ENCODE measurements at places on chromosomes 3 and 15.

- DNase-seq: no peak
Measured at GRCh38 chr3:171801738-171802589, 8.3 kb downstream of the PLD1 start.

DNA sequence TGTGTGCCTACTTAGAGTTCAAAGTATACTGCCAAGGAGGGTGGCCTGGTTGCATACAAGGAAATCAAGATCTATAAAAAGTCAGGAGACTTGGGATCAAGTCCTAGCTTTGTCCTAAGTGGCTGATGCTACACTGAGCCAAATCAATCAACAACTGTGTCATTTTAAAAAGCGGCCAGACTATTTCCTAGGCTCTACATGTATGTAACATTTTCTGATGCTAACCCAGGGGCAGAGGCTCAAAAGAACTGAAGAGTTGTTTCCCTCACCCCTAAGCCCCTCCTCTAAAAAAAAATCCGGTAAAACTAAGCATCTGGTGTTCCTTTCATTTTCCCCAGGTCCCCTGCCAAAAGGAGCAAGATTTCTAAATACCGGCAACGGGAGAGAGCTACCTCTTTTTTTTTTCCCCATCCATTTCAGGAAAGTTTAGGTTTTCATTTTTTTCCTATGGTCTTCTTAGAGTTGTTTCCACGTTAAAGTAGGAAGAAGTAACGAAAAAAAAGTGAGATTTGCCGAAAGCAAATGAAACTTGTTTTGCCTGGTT is 18.8 kb upstream of the CHD2 start:
- no peak for DNase-seq

DNA sequence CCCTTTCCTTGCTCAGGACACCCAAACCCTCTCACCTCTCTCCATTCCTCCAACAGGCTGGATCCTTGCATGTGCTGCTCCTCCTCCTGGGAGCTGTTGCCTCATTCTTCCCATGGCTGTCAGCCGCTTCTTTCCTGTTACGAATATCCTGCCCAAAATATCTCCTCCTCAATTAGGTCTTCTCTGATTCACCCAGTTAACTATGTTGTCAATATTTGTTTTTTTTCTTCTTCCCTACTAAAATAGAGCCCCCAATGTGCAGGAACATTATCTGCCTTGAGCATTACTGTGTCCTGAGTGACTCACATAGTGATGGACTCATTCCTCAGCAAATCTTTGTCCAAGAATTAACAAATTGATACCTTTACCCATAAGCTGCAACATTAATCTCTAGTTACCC is 357.2 kb downstream of the CLSTN2 start:
- DNase-seq: no peak

GRCh38 chr15:40338041-40338657 is 2.6 kb downstream of the CCDC9B start:
- peak; percentile 89 for DNase-seq

DNA sequence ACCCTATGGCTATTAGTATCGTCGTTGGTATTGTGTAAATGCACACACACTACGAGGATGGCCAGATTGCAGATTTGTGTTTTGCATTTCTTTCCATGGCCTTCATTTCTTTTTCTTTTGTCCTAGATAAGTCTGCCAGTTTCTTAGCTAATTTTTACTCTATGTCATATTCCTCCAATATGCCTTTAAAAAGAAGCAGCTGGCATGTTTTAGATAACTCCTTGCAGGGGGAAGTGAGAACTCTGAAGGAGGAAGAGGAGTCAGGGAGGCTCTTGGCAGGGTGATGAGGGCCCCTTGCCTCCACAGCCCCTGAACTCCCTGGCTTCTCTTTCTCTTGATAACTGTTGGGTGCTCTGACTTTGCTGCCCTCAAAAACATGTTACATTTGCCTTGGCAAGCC is 244.0 kb downstream of the GABRG3 start:
- no peak for DNase-seq

GRCh38 chr3:31620656-31621055 is 87.9 kb downstream of the STT3B start:
- DNase-seq: no peak

- no peak for DNase-seq
Measured at GRCh38 chr3:46675843-46676567, 17.5 kb downstream of the ALS2CL start.

DNA sequence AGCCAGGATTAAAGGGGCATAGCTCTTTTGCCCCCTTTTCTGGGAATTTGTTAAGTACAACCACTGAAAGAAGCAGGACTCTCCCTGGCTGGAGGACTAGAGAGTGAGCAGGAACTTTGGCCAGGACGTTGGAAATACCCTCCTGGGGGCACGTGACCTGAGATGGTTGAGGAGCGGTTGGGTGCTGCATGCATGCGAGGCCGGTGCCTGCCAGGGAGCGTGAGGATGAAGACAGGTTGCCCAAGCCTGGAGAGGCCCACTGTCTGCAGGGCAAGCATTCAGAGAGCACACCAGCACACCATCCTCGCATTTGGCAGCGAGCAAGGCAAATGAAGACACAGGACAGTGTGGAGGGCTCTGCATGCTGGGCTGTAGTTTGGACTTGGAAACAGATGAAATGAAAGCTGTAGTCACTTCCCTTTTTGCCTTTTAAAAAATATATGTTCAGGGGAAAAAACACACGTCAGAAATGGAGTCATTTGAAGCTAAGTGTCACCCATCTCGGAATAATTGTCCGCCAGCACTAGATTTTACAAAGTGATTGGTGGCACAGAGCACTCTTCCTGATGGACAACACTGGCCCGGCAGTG is 217.6 kb downstream of the SLCO3A1 start:
- no peak for DNase-seq

GRCh38 chr15:51335087-51335486 is 3.3 kb downstream of the CYP19A1 start:
- DNase-seq: no peak

- DNase-seq: no peak
Measured at GRCh38 chr3:35757991-35758757, 118.8 kb downstream of the ARPP21 start.

Measured in ascending aorta (tissue), 2 donors.